AG20443 (cell line): ENCODE measurements at places on chromosomes 6 and 20.

DNA sequence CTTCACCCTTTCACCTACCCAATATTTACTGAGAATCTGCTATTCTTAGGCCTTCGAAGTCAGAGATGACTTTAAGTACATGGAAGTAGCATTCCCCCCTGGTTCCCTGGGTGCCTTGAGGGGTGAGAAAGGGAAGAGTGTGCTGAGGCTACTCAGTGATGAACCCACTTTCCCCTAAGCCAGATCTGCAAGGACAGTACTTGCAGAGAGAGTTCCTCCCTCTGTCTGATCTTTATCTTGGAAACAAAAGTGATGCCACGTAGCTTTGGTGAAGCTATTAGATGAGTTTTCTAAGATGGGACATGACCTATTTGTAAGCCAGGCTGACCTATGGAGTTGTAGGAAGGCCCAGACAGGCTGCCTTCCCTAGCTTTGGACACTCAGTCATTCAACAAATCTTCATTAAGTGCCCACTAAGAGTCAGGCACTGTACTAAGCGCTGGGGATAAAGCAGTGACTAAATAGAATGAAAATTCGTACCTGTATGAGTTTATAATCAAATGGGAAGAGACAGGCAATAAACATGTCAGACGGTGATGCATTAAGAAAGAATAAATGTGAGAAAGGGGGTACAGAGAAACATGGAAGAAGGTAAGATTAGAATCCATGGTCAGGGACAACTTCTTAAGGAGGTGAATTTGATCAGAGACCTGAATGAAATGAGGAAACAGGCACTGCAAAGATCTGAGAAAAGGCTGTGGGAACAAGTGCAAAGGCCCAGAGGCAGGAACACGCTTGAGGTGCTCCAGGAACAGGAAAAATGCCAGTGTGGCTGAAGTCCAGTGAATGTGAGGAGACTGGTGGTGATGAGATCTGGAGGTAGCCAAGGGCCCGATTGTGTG lies 42.2 kb downstream of the BCL2L1 start:
- DNase-seq = no peak

DNA sequence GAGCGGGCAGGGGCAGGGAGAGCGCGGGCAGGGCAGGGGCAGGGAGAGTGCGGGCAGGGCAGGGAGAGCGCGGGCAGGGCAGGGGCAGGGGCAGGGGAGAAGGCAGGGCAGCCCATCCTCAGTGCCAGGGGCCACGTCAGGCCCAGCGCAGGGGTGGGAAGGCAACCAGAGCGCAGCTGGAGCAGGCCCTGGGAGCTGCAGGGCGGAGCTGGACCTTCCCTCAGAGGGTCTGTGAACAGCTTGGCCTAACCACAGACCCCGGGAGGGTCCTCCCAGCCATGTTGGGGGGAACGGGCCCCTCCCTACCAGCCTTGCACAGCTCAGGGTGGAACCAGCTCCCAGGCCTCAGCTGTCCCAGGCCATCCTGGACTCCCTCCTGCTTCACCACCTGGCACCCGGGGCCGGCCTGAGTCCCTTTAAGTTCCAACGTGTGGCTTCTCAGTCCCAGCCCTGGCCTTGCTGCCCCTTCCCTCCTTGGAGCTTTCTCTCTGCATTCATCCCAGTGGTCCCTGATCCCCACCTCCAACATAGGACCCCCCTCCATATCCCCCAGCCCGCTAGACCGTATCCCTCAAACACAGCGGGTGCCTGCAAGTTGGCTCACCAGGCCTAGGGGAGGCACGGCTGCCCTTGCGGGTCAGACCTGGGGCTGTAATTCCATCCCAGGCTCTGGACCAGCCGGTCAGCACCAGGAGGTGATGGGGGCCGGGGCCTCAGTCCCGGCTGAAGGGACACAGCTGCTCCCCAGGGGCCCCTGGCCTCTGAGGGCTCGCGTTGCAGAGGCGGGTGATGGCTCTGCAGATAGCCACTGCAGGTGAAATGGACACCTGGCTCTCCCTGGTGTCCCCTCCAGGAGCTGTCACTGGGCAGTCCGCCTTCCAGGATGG lies 5.6 kb upstream of the ZBTB46 start:
- no peak for DNase-seq

DNA sequence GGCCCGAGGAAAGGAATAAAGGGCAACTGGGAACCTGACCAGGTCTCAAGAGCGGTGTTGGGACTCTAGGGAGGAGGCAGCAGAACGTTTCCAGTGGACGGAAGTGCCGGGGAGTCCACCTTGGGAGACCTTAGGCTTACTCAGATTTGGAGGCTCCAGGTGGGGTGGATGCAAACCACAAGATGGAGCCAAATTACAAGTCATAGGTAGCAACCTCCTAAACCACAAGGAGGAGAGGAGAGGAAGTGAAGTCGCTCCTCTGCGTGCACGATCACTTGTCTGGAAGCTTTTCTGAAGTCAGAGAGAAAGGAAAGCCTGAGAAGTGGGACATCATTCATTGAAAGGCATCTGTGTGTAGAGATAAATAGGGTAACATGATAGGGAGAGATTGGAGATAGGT lies 9.3 kb downstream of the HLA-DOA start:
- no peak for DNase-seq

- DNase-seq = no peak
These were observed 16.6 kb downstream of the NKX2-4 start for GRCh38 chr20:21380711-21381110.

- no peak for DNase-seq
These were observed 4.0 kb upstream of the BPI start for GRCh38 chr20:38299963-38300362.

DNA sequence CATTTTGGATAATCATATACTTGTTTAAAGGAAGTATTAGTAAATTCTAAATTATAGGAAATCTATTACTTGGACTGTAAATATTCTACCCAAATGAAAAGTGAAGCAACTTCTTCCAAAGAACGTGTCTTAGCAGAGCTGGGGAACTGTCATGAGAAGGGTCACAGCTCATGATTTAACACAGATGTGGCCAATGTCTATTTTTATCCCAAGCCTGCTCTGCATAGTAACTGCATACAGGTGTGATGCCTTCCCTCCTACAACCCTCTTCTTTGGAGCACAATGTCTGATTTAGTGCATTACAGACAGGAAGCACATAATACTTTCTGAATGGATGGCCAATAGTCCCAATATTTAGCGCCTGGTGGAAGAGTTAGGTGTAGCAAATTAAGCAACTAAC lies 138.7 kb upstream of the THEMIS start:
- DNase-seq = no peak

GRCh38 chr20:44523746-44524145 lies 1.9 kb upstream of the SERINC3 start:
- no peak for DNase-seq

DNA sequence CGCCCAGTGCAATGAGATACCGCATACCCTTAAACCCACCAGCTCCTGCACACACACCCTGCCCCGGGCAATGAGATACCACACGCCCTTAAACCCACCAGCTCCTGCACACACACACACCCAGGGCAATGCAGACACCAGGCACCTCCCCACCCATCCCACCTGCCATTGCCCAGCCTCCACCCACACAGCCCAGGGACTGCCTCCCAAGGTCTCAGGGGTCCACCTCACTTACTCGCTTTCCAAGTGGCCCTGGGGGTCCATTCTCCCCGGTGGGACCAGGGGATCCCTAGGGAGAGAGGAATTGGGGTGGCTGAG lies 24.0 kb downstream of the COL11A2 start:
- no peak for DNase-seq

DNA sequence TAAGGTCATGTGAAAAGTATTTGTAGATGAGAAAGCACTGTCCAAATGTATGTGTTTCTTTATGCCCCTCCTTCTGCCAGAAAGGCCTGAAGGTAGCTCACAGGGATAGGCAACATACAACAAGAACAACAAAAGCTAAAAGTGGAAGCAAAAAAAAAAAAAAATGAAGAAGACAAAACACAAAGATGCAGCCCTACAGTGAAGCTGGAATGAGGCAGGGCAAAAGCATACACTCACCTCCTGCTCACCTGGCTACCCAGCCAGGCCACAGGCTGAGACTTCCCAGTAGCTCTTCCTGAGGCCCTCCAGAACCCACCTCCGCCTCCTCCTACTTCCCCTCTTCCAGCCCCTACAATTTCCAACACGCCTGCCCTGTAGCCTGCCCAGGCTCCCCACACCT lies 2.4 kb downstream of the UNC5CL start:
- no peak for DNase-seq

DNA sequence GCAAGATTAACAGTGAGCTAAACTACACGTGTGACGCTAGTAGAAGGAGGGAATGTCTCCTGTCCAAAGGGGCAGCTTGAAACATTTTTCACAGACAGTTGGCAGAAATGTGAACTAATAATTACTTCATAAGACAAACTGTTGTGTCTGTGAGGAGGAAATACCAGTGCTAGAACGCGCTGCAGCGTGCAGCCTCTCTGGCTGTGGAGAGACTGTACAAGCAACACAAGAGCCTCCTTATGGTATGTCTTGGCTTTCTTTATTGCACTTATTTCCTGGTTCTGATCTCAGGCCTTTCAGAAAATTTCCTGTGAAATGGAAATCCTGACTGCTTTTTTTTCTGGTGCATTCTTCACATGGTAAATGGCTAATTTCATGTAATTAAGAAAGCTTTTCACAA lies 25.3 kb upstream of the TIAM2 start:
- no peak for DNase-seq

DNA sequence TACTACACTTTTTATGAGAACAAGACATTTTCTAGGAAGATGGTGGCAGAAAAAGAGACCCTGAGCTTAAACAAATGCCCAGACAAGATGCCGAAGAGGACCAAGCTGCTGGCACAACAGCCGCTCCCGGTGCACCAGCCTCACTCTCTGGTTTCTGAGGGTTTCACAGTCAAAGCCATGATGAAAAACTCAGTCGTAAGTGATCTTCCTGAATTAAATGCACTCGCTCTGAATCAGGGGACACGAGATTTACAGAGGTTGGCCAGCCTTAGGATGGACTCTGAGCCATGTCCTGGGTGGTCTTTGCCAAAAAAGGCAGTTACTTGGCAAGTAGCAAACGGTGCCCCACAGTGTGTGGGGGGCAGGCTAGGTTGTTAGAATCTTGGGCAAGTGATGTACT lies 423 bp downstream of the PACRG start:
- DNase-seq = peak; percentile 22
